ENCODE measurements at places on chromosomes 7 and 10.

DNA sequence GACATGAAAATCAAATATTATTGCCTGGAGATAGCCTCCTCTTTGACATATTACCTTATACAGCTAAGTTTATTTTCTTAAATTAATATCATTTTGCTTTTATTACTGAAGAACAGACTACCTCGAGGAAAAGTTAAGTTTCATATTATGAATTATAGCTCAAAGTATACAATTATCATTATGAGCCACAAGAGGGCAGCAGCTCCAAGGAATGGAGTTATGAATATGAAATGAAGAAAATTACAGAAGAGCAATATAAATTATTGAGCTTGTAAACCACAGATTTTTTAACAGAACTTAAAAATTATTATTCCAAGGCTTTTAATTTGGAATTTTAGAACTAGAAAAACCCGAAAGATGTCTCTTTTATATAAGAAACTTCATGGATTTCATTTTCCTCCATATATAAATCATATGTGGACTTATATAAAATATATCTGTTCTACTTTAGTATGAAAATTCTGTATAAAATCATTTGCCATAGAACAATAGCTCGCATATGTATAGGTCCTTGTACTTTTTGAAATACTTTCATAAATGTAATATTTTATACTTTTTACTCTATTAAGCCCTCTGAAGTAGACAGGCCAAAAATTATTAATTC is 40.1 kb downstream of the IQUB start:
- peak; percentile 14 for DNase-seq

- no peak for DNase-seq
Observed at GRCh38 chr7:135169964-135170273, 588 bp downstream of the CYREN start.

GRCh38 chr10:64394744-64395143 is 873.5 kb downstream of the REEP3 start:
- no peak for DNase-seq

DNA sequence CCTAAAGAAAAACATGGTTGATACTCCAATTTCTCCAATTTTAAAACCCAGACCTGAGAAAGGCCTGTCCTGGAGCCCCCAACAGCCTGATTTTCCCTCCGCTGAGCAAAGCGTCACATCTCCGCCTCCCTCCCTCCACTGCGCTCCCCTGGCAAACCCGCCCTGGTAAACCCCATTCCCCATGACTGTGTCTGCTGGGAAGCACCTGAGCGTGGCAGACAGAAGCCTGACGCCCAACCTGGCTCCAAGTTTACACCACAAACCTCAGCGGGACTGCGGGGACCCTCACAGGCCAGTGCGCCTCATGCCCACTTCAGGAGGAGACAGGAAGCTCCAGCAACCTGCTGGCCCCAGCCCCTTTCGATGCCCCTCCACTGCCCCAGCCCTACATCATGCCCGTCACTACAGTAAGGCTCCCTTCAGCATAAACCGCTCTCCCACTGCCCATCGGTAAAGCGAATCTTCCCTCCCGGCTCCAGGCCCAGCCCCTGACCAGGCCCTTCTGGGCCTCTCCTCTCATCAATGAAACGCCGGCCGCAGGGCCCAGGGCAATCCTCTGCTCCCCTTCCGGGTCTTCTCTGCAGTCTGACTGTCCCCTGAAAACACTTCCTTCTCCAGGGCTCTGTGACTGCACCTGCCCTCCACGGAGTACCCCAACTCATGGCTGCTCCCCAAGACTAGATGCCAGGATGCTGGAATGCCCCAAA is 233.3 kb downstream of the MAD1L1 start:
- no peak for DNase-seq

DNA sequence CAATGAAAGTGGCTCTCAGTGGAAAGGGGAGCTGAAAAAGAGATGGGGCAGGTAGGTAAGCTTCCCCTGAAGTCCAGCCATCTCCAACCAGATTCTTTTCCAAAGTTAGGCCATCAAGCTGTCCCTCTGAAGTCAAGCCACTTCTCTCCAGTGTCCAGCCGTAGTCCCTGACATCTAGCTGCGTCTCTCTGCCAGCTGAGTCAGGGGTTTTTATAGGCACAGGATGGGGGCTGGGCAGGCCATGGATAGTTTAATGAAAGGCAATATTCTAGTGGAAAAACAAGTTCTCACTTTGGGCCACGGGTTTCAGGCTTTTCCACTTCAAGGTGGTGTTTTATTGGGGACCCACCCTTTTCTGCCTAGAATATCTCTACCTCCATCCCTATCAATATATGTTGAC is 36.8 kb downstream of the AVL9 start:
- no peak for DNase-seq

- DNase-seq, result no peak
Observed at GRCh38 chr10:119454316-119454715, 88.2 kb downstream of the RGS10 start.

GRCh38 chr7:155618708-155619633 is 25.5 kb upstream of the RBM33 start:
- DNase-seq, result no peak

- no peak for DNase-seq
Observed at GRCh38 chr10:71805776-71806703, 32.7 kb upstream of the VSIR start.

DNA sequence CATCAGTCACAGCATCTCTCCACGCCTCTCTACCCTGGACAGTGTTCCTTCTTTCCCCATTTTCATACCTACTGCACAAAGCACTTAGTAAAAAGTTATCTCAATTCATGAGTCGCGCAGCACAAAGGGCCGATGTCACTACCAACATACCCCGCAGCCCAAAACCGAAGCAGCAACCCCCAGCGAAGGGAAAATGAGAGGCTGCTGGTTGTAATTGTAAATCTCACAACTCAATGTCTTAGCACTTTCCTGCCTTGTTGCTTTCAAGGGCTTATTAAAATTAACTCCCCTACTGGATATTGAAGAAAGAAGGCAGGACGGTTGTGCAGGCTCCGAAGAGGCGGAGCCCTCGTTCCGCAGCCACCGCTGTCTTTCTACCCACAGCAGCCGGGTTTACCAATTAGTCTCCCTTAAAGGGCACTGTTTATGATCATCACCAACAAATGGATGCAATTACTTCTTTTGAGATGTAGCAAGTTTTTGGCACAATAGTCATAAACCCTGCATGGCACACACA is 6.5 kb downstream of the DIP2C start:
- no peak for DNase-seq

DNA sequence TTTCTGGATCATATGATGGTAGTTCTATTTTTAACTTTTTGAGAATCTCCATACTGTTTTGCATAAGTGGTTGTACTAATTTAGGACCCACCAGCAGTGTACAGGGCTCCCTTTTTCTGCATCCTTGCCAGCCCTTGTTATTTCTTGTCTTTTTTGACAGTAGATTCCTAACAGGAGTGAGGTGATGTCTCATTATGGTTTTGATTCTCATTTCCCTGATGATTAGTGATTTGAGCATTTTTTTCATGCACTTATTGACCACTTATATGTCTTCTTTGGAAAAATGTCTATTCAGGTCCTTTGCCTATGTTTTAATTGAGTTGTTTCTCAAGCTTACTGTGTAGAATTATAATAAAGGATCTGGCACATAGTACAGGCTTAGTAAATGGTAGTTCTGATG is 238.8 kb upstream of the BMPER start:
- DNase-seq, result no peak

GRCh38 chr7:33946094-33946699 is 40.9 kb downstream of the BMPER start:
- DNase-seq, result no peak

GRCh38 chr10:28467615-28468014 is 65.3 kb upstream of the WAC start:
- DNase-seq, result no peak

DNA sequence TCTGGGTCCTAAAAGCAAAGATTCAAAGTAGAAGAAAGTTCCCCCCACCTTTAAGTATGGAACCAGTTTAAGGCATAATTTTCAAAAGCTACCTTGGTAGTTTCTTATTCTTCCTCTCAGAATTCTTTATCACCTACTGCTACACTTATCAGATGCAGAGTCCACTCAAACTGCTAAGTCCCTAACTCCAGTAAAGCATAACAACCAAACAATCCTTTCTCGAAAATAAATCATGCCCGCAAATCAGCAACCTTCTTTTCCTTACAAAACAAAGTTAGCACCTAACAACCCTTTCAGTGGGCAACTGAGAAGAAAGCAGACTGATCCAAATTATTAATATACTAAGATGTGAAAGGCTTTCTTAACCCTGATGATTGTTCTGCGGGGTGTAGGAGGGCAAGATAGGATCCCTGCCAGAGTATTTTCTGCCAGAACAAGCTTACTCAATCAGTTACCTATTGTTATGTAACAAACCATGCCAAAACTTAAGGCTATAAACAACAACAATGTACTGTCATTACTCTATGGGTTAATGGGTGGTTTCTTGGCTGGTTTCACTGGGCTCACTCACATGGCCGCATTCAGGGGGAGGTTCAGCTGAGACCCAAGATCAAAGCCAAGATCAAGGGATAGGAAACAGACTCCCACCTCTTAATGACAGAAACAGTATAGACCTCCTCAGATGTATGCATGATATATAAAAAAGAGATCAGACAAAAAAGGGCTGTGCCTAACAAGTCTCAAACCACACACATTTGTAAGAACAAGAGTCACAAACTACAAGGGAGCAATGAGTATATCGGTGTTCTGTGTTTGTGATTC is 42.0 kb downstream of the CCDC6 start:
- DNase-seq, result no peak

DNA sequence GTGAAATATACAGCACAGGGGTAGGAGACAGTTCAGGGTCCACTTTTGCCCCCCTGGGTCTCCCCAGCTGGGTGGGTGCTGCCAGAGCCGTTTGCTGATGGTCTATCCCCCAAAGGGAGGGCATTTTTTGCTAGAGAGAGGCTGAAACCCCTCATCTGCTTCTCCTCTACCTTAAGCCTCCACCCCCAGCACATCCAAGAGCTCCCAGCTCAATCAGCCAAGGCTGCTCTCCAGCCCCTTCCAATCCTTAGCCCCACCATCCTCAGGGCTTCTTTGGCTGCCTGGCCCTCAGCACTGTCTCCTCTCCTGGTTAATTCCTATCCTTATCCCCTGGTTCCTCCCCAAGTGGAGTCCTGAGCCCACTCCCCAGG is 153.1 kb downstream of the AOAH start:
- DNase-seq, result no peak

GRCh38 chr7:78690174-78690573 is 763.3 kb downstream of the MAGI2 start:
- no peak for DNase-seq

GRCh38 chr7:64562256-64562625 is 630 bp downstream of the ZNF680 start:
- no peak for DNase-seq

DNA sequence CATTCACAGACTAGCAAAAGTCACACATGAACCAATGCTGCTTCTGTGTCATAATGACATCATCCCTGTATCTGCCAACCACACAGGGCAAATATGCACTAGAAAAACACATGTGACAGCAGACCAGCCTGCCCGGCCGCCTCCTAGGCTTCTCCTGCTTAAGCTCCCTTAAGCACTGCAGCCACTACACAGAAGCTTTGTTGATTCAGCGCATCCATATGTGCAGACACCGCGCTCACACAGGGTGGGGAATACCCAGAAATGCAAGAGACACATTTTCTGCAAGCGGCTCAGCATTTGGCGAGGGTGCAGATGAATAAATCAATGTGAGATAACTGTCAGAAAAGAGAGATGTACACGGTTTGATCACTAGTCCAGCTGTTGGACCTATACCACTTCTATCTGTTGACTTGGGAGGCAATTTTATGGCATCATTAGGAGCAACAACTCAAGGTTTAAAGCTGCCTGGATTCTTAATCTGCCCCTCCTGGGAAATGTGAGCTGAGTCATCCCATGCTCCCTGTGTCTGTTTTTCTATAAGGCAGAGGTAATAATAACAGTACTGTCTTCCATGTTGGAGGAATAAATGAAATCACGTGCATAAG is 33.4 kb downstream of the CPXM2 start:
- DNase-seq, result no peak

DNA sequence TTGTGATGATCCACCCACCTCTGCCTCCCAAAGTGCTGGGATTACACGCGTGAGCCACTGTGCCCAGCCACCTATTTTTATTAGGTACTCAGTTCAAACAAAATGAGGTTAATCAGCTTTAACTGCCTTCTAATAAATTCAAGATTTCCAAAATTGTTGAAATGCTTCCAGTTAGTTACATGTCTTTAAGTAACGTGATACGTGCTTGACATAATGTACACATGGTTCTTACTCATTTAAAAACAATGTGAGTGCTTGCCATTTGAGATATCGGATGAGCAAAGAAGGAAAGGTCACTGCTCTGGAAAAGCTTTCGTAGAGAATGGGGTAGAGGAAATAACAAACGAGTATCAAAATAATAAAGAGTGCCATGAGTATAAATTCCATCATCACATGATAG is 83.6 kb downstream of the KMT2E start:
- no peak for DNase-seq

GRCh38 chr7:17988858-17989257 is 38.8 kb downstream of the PRPS1L1 start:
- DNase-seq, result no peak

GRCh38 chr10:4784667-4785333 is 41.2 kb upstream of the AKR1E2 start:
- DNase-seq, result no peak

- no peak for DNase-seq
Observed at GRCh38 chr7:125370502-125370901, 440.9 kb upstream of the POT1 start.

- DNase-seq, result no peak
Observed at GRCh38 chr7:1321411-1322239, 89.0 kb downstream of the UNCX start.

GRCh38 chr10:30805061-30805460 is 175.5 kb upstream of the LYZL2 start:
- no peak for DNase-seq

DNA sequence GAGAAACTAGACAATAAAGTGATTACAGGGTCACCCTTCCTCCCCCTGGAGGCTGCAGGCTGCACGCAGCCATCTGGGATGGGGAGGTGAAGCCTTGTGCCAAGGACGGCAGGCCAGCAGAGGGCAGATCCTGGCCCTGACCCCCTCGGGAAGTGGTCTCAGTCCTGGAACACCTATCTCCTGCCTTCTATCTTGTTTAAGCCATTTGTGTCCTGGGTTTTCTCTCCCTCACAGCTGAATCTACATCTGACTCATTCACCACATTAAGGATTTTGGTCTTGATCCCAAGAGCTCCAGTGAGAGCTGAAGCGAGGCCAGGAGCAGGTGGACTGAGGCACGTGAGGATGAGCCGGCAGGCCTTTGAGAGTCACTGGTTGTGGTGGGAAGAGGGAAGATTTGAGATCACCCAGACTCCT is 16.4 kb upstream of the PARP12 start:
- DNase-seq, result no peak

GRCh38 chr10:131656009-131656408 is 244.8 kb upstream of the PPP2R2D start:
- DNase-seq, result no peak

- no peak for DNase-seq
Observed at GRCh38 chr7:7330997-7331396, 148.7 kb downstream of the C1GALT1 start.

- DNase-seq, result no peak
Observed at GRCh38 chr10:16752099-16752498, 65.1 kb downstream of the RSU1 start.

- no peak for DNase-seq
Observed at GRCh38 chr10:71264345-71265200, 52.2 kb downstream of the UNC5B start.

- DNase-seq, result no peak
Observed at GRCh38 chr10:78375854-78376785, 342.5 kb downstream of the RPS24 start.

Measured in effector CD4-positive, alpha-beta T cell (primary cell).